Mesothelial cell of epicardium (in vitro differentiated cells): ENCODE measurements at places on chromosomes 4 and X.

DNA sequence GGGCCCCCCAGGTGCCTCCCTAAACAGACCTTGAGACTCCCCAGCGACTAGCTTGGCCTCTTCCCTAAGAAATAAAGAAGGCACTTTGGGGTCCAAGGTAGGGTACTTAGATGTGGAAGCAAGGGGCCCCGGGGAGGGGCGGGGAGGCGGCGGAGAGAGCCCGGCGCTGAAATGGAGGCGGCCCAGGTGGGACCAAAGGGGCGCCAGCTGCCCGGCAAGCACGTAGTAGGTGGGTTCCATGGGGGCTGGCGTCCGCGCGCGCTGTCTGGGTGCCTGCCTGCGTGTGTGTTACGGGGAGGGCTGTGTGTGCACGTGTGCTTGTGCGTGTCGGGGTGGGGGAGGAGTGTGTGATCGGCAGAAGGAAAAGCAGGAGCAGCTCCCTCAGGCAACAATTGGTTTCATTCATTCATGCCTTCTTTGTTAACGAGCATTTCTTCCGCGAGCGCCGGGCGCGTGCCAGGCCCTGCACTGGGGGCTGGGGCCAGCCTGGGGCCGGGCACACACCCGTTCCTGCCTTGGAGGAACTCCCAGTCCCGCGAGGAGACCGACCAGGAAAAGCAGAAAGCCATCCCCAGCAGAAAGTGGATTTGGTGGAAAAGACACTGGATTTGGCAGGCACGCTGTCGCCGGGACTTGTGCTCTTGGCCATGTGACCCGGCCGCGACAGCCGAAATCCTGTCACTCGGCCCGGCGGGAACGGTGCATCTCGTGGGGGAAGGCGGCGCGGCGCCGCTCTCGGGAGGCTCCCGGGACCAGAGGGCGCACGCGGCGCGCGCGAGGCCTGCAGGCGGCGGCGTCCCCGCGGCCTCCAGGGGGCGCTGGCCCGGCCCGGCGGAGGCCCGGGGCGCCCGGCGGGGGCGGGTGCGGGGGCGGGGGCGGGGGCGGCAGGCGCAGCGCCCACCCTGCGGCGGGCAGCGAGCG is 3.3 kb upstream of the DUSP9 start:
- peak overlapping the region; percentile 54 for H3K4me3 ChIP-seq
- peaks cover 66% of the 10 kb centered on the region for H3K27me3 ChIP-seq

DNA sequence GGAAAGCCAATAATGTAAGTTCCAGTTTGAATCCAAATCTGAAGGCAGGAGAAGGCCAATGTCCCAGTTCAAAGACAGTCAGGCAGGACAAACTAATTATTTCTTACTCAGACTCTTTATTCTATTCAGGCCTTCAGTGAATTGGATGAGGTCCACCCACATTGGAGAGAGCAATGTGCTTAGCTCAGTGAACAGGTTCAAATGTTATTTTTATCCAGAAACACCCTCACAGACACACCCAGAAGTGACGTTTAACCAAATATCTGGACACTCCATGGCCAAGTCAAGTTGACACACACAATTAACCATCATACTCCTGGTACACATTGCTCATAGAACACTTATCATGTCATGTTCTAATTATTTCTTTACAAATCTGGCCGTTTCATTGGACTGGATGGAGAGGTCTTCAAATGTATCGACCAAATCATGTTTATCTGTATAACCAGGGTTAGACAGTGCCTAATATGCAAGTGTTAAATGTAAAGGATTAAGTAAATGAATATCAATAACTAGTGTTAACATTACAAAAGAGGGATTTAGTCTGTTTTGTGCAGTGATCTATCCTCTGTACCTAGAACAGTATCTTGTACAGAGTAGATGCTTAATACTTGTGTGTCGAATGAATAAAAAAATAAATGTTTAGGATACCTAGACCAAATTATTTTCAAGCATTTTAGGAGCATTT is 27.1 kb upstream of the XK start:
- no peak overlapping the region for H3K4me3 ChIP-seq
- DNase-seq, result no peak
- H3K27ac ChIP-seq, result no peak overlapping the region
- peaks cover 2% of the 10 kb centered on the region for H3K27me3 ChIP-seq
- no peaks in the 10 kb centered on the region for H3K4me1 ChIP-seq

- no peaks in the 10 kb centered on the region for H3K27me3 ChIP-seq
- H3K36me3 ChIP-seq, result peaks cover 3% of the 10 kb centered on the region
- DNase-seq, result no peak
Observed at GRCh38 chrX:86023811-86024210, 23.5 kb downstream of the CHM start.

DNA sequence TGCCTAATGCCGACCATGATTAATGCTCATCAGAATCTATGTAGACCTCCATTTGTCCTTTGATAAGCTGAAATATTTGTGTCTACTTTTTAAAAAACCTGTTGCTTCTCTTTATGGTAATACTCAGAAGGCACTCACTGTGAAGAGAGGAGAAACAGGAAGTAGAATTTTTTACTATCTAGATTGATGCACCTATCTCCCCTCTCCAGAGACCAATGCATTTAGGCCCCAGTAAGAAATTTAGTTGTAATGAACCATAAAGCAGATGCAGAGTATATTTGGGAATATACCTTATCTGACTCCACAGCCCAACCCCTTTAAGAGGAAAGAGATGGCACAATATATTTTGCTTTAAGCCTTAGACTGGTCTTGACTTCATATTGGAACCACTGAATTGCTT is 11.1 kb downstream of the TBL1X start:
- H3K27ac ChIP-seq, result no peak overlapping the region
- H3K27me3 ChIP-seq, result no peaks in the 10 kb centered on the region
- DNase-seq, result no peak
- H3K4me3 ChIP-seq, result no peak overlapping the region
- H3K4me1 ChIP-seq, result peaks cover 16% of the 10 kb centered on the region

DNA sequence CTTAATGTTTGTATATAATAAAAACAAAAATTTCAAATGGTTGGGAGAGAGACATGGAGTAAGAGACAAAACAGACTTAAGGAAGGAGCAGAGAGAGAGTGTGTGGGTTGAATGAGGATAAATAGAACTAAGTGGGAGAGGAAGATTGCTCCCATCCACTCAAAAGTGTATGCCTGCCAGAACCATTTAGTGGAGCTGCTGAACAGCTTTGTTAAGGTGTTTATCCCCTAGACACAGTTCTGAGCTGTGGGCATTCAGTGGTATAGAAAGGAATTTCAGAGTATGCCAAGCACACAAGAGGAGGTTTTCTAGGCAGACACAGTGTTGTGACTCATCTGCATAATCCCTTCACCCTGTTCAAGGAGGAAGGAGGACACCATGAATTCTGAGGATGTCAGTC is 508.6 kb upstream of the EPHA5 start:
- no peaks in the 10 kb centered on the region for H3K27me3 ChIP-seq
- peaks cover 4% of the 10 kb centered on the region for H3K4me1 ChIP-seq
- H3K27ac ChIP-seq, result no peak overlapping the region
- no peak for DNase-seq

GRCh38 chrX:49075347-49075746 is 1.5 kb upstream of the PRAF2 start:
- H3K4me1 ChIP-seq, result peaks cover 24% of the 10 kb centered on the region
- peaks cover 4% of the 10 kb centered on the region for H3K36me3 ChIP-seq
- no peak overlapping the region for H3K27ac ChIP-seq
- H3K27me3 ChIP-seq, result no peaks in the 10 kb centered on the region

DNA sequence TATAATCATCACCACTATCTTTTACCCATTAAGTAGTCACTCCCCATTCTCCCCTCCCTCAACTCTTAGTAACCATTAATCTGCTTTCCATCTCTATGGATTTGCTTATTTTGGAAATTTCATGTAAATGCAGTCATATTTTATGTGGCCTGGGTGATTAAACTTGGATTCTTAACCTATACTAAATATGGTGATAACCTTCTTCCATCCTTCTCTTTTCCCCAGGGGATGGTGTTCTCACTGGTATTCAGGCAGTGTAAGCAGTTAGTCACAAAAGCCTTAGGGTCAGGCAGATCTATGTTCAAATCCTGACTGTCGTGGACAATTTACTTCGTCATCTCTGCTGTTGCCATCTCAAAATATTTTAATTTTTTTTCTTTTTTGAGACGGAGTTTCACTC is 29.6 kb downstream of the RAB40AL start:
- no peak overlapping the region for H3K4me3 ChIP-seq
- no peaks in the 10 kb centered on the region for H3K27me3 ChIP-seq
- H3K27ac ChIP-seq, result no peak overlapping the region
- no peak for DNase-seq
- H3K36me3 ChIP-seq, result no peaks in the 10 kb centered on the region
- H3K4me1 ChIP-seq, result no peaks in the 10 kb centered on the region

GRCh38 chr4:102281171-102281839 is 64.0 kb downstream of the SLC39A8 start:
- no peaks in the 10 kb centered on the region for H3K4me1 ChIP-seq
- no peak for DNase-seq
- H3K36me3 ChIP-seq, result peaks cover 4% of the 10 kb centered on the region
- no peak overlapping the region for H3K4me3 ChIP-seq
- H3K27me3 ChIP-seq, result no peaks in the 10 kb centered on the region
- H3K27ac ChIP-seq, result no peak overlapping the region

DNA sequence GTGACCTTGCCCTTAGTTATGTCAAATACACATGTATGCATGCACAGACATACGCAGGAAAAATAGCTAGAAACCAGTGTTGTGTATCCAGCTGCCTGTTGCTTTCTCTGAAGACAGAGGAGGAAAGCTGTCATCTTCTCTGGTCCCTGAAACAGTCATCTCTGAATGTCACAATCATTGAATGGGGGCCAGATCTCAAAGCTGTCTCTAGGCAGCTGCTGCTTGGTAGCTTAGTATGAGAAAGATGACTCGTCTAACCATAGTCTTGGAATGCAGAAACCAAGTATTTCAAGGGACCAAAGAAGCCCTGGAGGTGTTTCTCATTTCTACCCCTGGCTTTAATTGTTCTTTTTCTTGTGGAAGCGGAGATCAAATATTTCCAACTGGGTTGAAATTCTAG is 4.0 kb downstream of the GRIA3 start:
- no peaks in the 10 kb centered on the region for H3K36me3 ChIP-seq
- no peak for DNase-seq
- no peak overlapping the region for H3K27ac ChIP-seq
- peaks cover 66% of the 10 kb centered on the region for H3K27me3 ChIP-seq

GRCh38 chr4:153566631-153567150 is 100.5 kb downstream of the TMEM131L start:
- H3K36me3 ChIP-seq, result peaks cover 5% of the 10 kb centered on the region
- H3K27me3 ChIP-seq, result no peaks in the 10 kb centered on the region
- no peak for DNase-seq
- no peak overlapping the region for H3K4me3 ChIP-seq

- no peak for DNase-seq
- H3K4me3 ChIP-seq, result no peak overlapping the region
- no peaks in the 10 kb centered on the region for H3K4me1 ChIP-seq
- H3K27me3 ChIP-seq, result no peaks in the 10 kb centered on the region
- no peak overlapping the region for H3K27ac ChIP-seq
- H3K36me3 ChIP-seq, result no peaks in the 10 kb centered on the region
Observed at GRCh38 chrX:77160301-77160700, 286.9 kb upstream of the FGF16 start.

DNA sequence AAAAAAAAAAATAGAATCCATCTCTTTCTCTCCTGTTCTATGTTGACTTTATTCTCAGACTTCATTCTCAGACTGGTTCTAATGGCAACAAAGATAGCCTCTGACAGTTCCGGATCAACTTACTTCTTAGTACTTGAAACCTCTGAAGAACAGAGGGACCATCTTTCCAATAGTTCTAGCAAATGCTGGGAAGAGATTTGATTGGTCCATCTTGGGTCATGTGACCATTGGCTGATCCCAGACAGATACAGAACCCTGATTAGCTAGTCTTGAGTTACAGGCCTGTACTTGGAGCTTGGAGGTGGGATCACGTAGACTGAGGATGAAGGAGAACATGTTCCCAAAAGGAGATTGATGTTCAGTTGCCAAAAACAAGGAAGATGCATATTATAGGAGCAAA is 66.9 kb upstream of the STIM2 start:
- no peak overlapping the region for H3K4me3 ChIP-seq
- peaks cover under 1% of the 10 kb centered on the region for H3K4me1 ChIP-seq
- peaks cover 3% of the 10 kb centered on the region for H3K36me3 ChIP-seq
- H3K27ac ChIP-seq, result no peak overlapping the region

DNA sequence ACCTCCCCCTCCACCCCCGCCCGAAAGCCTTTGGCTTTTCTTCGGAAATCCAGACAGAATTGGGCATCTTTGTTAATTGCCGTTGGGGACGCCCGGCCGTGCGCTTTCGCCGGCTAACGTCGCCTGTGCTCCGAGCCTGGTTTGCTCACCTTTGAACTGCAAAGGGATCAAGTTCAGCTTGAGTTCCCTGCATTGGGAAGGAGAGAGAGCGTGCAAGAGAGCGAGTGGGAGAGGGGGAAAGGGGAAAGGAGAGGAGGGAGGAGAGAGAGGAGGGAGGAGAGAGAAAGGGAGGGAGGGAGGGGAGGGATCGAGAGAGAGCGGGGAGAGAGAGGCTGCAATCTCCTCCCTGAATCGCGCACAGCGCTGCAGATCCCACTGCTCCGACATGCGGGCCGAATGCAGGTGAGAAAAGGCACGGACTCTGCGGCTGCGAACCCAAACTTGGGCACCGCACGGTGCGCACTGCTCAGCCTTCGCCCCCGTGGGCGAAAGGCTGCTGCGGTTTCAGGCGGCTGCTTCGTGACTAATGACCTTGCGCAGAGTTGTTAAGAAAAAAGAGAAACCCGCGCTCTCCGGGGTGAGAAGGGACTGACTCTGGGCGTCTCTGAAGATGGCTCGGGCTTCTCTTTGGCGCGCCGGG is at the start of gene PCDH7:
PCDH7 (plus strand) TSS at position 349 of the 640 bp plus-strand sequence. CDS start 1,054 bp downstream, outside the sequence.
- no peaks in the 10 kb centered on the region for H3K36me3 ChIP-seq
- H3K27me3 ChIP-seq, result no peaks in the 10 kb centered on the region
- peak; percentile 22 for DNase-seq
- H3K4me3 ChIP-seq, result peak within 1 kb of the TSS; percentile 100
- peak within 1 kb of the TSS; percentile 99 for H3K27ac ChIP-seq

DNA sequence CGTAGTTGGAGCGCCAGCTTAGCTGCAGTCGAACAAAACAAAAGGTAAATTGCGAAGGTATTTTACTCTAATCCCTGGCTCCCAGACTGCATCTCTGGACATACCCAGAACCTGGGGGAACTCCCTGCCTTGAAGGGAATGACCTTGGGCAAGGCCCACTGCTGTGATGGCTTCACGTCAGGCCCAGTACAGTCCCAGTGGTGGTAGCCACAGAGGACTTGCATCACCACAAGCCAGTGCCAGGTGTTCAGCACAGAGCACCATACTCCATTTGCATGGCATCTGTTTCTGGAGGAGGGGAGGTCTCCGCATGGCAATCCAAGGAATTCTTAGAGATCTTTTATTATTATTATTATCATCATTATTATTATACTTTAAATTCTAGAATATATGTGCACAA is 5.6 kb downstream of the ETDA start:
- no peak overlapping the region for H3K4me3 ChIP-seq
- H3K4me1 ChIP-seq, result no peaks in the 10 kb centered on the region
- no peaks in the 10 kb centered on the region for H3K36me3 ChIP-seq
- no peaks in the 10 kb centered on the region for H3K27me3 ChIP-seq
- DNase-seq, result no peak
- H3K27ac ChIP-seq, result no peak overlapping the region

DNA sequence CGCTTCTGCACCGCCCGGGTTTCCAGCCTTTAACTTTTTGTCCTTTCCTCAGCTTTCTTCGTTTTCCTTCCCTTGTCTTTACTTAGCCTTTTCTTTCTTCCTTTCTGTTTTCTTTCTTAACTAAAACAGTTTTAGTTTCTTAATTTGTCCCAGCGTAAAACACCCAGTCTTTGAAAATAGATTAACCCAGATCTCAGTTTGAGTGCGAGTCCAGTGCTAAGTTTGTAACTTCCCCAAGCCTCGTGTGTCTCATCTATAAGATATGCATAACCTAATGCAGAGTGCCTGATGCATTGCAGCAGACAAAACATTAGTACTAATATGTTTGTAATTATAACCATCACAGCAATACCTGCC is 460 bp upstream of the GEMIN8 start:
- no peak for DNase-seq
- H3K27ac ChIP-seq, result peak overlapping the region; percentile 97
- H3K36me3 ChIP-seq, result no peaks in the 10 kb centered on the region
- peaks cover 12% of the 10 kb centered on the region for H3K4me1 ChIP-seq
- peak overlapping the region; percentile 85 for H3K4me3 ChIP-seq
